GM10248 (cell line): ENCODE measurements at places on chromosomes 1 and 21.
A peak's percentile ranks its signal among the peaks of the same experiment; 100 is the strongest.

DNA sequence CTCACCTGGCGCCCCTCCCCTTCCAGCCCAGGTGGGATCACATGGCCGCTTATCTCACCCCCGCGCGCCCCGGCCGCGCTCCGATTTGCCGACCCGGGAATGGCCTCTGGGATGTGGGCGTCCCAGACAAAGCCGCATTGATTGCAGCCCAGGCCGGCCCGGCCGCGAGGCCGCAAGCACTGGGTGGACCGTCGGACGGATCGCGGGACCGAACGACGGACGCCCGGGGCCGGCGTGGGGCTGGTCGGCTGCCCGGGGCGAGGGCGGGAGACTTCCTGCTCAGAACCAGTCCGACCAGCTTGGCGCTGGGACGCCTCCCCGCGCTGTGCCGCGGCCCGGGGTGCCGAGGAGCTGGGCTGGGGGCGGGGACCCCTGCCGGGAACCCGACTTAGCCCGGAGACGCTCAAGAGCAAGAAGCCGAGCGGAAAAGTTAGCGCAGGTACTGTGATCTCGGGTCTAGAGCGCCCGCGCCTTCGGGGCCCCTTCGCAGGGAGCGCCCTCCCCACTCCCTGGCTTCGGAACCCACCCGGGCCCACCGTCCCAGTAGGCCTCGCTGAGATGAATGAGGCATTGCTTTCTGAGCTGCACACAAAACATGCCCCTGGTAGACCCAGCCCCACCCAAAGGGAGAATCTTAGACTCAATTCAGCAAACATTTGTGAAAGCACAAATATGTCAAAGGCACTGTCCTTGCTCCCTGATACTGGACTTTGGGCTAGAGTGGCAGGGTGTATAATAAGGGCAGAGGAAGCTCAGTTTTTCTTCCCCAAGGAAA is 415 bp upstream of the LAD1 start:
- DNase-seq: no peak

- DNase-seq: no peak
These were observed 428.3 kb downstream of the KIF26B start for GRCh38 chr1:245583081-245583480.

GRCh38 chr1:197917805-197918651 is 856 bp downstream of the LHX9 start:
- no peak for DNase-seq

DNA sequence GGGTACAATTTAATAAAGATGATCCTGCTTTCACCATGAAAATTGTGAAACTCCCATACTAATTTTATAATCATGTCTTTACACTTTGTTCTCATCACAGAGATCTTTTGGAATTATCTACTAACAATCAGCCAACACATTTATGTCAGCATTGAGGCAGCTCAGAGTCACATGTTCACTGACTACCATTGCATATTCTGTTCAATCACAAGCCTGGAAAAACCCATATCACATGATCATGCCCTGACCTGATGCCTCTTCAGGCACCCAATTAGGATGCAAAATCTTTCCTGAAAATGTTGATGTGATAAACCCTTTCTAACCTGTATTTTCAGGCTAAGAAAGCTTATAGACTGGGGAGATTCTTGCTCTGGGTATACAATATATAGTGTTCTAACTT is 21.6 kb upstream of the RASAL2 start:
- DNase-seq: no peak

DNA sequence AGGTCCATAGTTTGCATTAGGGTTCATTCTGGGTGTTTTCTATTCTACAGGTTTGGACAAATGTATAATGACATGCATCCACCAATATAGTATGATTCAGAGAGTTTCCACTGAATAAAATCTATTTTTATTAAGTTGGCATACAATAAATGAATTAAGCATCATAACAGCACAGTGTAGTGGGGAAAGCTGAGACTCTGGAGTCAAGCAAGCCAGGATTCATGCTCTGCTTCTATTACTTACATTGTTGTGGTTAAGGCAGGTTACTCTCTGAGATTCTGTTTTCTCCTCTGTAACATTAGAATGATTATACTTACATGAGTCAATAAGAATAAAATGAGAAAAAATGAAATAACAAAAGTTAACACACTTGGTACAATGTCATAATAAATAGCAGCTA is 131.3 kb downstream of the SLC30A10 start:
- DNase-seq: no peak

GRCh38 chr1:98749152-98749756 is 87.7 kb downstream of the SNX7 start:
- DNase-seq: no peak

DNA sequence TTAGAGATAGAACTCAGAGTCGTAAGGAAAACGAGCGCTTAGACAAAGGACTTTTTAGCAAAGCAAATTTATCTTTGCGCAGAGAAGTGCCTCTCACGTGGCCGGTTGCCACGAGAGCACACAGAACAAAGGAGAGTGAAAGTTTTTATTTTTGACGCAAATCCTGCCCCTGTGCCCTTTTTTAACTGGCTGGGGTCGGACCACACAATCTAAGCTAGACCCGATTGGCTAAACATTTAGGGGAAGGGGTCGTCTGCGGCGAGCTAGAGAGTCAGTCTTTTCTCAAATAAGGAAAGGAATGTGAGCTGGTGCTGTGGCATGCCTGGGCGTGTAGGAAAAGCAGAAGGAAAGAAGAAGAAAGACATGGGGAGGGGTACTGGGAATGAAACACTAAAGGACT is 2.4 kb downstream of the KRTAP10-2 start:
- DNase-seq: no peak

DNA sequence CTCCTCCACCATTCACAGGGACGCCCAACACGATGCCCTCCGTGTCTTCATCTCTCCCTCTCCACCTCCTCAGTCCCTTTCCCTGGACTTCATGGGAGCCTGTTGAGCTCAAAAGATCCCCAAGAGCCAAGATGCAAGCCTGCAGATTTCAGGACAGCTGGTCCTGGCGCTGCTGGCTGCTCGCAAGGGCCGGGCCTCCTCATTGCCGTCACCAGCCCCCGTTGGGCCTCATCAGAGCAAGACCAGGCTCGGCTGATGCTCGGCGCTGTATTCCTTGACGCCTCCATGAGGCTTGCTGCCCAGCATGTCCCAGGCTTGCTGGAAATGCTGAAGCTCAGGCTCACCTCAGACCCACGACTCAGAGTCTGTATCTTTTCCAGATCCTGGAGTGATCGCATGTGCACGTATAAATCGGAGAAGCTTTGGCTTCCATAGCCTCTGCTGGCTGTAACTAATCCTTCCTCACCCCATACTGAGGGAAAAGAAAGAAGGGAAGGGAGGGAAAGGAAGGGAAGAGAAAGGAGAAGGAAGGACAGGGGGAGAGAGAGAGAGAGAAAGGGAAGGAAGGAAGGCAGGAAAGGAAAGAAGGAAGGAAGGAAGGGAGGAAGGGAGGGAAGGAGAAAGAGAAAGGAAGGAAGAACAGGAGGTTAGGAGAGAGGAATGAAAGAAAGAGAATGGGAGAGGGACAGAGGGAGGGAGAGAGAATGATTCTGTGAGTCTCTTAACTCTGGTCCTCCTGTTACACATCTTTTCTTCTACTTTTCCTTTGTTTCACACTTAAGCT is 94.6 kb downstream of the KCNJ15 start:
- DNase-seq: no peak

- DNase-seq: no peak
These were observed 112.5 kb downstream of the ADSS2 start for GRCh38 chr1:244339073-244339692.

GRCh38 chr1:50873458-50874187 is 86.4 kb downstream of the FAF1 start:
- peak; percentile 62 for DNase-seq

GRCh38 chr1:19042675-19043578 is 86.5 kb upstream of the IFFO2 start:
- no peak for DNase-seq

DNA sequence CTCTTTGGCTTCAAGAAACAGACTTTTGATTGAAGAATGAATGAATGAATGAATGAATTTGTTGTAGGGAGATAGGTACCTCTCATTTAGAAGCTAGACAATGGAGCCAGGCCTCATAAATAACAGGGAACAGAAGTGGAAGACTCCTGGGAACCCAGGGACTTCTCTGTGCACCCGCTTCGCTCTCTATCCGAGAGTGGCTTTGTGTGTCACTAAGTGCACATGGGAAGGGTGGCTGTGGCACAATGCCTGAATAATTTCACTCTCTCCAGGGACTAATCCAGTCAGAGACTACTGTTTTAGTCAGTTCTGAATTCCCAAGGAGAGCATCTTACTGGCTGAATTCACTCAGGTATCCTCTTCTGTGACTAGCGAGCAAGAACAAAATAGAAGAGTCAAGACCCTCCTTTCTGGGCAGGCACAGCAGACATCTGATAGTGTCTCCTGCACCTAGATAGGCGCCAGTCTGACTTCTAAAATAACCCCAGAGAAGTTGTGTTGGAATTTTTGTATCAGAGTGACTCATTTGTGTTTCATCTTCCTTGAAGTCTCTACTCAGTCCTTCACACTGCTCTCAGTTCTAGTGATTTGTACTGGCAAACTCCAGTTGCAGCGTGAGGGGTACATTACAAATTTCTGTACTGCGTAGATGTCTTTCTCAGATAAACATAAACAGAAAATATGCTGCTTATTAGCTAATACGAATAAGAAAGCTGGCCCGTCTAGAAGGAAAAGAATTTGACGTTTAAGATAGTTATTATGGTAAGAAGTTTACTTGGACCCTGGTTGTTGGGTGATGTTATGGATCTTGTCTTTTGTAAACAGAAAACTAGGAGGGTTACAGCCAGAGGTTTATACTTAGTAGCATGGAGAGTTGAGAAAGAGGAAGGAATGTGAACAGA is 34.0 kb downstream of the BACH1 start:
- no peak for DNase-seq

DNA sequence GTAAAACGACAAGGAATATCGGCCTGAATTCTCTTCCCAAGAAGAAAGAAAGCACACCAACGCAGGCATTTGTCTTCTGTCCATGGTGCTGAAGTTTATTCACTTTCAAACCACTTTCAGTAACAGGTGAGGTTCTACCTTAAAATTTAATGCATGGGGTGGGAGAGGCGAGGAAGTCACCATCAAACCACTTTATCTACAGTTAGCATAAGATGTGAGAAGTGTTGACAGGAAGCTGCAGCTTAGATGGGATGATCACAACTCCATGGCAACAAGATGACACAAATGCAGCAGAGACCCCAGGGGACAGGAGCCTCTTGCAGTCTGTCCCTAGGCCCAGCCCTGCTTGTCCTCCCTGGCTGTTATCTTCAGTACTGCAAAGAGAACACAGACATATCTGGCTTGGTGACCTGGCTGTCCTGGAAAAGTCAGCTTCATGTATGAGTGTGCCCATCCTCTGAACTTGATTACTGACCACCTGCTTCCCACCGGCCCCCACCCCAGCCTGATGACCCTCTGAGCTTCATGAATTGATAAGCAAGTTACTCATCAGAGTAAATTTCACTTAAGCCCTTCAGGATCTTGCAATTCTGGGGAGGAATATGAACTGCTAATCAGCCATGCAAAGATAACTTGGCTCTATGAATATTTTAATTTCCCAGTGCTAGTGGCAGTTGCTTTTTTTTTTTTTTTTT is 1.8 kb downstream of the NPPA start:
- no peak for DNase-seq

GRCh38 chr1:19370453-19371170 is 58.5 kb downstream of the SLC66A1 start:
- no peak for DNase-seq

DNA sequence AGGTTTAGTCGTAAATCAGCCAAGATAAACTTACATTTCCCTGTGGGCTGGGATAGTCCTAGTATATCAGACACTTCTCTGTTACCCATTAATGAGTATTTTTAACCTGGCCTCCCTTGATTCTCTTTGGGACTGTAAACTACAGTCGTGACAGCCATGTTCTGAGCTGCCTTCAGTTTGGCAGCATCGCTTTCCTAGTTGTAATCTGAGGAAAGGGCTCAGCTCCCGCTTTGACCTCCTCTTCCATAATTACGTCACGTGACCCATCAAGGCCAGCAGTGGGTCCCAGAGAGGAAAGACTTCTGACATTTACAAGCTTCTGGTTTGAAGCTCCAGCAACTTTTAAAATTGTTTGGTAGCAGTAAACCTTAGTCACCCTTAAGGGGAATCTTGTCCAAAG is 34.6 kb upstream of the MTR start:
- DNase-seq: no peak

DNA sequence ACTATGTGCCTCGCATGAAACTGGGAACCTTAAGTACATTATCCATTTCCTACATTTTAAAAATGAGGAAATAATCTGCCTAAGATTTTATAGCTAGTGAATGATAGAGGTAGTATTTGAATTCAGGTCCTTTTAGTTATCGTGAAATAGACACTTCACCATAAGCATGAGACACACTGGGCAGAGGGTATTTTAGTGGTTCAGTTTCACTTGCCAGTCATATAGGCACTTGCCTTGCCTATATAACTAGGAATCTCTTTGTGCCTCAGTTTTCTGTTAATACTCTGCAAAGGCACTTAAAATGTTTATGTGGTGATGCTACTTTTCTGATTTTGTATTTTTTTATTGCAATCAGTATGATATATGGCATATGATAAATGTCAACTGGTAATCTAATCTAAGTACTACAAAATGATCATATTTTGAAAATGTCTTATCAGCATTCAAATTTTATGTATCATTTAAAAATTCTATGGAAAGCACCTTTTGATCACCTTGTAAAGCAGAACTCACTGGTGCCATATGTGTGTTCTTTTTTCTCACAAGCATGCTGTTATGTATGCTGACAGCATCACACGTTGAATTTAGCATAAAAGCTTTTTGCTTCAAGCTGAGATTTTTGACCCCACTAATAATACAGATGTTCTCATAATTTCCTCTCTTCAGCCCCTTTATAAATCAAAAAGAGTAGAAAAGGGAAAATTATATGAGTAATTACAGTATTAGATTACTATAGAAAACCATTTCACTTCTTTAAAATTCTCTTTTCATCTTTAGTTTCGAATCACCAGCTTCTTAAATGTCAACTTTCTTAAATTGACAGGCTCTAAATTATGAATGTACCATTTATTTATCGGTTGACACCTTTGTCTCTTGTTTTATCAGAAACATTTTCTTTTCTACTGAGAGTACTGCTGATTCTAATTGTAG is 52.6 kb downstream of the RPS6KC1 start:
- DNase-seq: peak; percentile 14

GRCh38 chr21:18340387-18340942 is 63.1 kb downstream of the TMPRSS15 start:
- no peak for DNase-seq

- DNase-seq: no peak
These were observed 5.8 kb upstream of the MMEL1 start for GRCh38 chr1:2638466-2639115.

DNA sequence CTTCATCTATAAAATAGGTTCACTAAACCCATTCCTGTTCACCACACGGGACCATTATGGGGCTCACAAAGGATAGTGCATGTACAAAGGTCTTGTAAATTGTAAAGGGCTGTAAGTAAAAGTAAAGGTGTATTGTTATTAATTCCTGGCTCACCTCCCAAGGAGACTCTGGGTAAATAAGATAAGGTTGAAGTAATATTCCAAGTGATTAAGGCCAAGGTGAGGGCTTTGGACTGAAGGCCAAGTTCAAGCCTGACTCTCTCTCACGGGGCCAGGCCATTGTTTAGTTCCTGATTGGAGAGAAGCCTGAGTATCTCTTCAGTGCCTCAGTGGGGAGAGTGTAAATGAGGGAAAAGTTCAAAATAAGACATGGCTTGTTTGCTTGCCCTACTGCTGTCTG is 19.5 kb upstream of the ZFYVE9 start:
- DNase-seq: no peak
